ENCODE measurements at places on chromosomes 7 and 10. TPM values are rescaled to one million over a fixed set of nuclear protein-coding genes. Genes with fewer than 3 reads are reported as not detected.

The RNF32 gene
- polyA plus RNA-seq = 1.8 TPM

- no peak for DNase-seq
Observed at GRCh38 chr7:127678337-127678736, 26.3 kb downstream of the SND1 start.

DNA sequence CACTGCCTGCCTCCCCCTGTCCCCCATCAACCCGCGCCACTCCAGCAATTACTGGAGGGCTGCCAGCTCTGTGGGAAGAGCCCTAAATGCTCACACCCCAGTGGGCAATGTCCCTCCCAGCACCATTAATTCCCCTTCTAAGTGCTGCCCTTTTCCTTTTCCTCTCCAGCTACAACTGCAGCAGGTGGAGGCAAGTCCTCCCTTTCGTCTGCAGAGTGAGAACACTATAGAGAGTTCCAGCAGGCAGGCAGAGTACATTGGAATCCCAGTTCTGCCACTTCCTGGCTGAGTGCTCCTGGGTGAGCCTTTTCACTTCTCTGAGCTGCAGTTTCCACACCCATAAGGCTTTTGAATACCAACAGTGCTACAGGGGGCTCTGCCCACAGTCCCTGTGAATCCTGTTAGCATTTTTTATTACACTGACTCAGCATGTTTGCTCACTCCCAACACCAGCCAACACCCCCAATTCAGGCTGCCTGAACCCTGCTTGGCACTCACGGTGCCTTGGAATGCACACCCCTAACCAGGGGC, 447.0 kb downstream of the GRID1 start:
- DNase-seq = no peak

- DNase-seq = no peak
Observed at GRCh38 chr7:79709574-79710409, 256.3 kb upstream of the MAGI2 start.

- no peak for DNase-seq
Observed at GRCh38 chr7:24821045-24821753, 63.9 kb upstream of the GSDME start.

The HABP2 gene
- polyA plus RNA-seq = 0.10 TPM

DNA sequence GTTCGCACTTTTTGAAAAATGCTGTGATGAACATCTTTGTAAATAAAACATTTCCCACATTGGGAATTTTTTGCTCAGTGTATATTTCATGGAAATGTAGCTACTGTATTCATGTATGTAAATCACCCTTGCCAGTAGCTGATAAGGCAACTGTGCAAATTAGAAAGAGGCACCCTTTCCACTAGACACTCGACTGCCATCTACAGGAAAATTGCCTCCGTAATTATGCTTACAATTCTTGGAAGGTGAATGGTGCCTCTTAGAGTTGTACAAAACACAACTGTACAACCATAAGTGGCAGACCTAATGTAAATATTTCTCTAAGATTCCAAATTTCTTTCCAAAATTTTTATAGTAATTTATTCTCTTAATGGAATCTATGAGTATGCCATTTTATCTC, 491.7 kb downstream of the CCSER2 start:
- DNase-seq = no peak

The C10orf53 gene
- polyA plus RNA-seq = not detected

- DNase-seq = no peak
Observed at GRCh38 chr7:36522453-36523007, 132.9 kb downstream of the ANLN start.
